Type B pancreatic cell (in vitro differentiated cells): ENCODE measurements at places on chromosomes 16 and 17.

DNA sequence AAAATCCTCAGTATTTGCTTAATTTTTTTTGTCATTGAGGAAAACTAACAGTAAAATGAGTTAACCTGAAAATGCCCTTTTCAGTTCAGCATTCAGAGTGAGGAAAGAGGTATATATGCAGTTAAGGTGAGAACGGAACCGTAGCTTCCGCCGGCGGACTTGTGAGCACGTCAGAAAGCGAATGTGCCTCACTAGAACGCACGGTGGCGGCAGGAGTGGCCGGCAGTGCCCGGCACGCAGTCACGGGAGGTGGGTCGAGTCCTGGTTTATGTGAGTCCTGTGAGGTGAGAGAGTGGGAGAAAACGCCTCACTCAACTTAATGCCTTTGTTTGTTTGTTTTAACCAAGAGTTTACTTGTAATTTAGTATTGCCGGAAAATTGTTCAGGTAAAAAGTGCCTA lies 6.1 kb downstream of the SEC14L1 start:
- no peak for DNase-seq

DNA sequence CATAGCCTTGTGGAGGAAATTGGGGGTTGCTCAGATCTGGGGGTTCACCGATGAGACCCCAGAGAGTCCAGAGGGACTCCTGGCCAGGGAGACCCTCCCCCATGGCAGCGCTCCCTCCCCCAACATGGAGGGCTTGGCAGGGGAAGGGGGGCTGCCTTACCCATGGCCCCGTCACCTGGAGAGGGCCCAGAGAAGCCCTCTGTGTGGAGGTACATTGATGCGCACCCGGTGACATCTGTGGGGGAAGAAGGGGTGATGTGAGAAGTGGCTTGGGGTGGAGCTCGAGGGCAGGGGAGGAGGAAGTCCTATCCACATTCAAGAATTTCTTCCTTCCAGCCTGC lies 16.2 kb downstream of the ETV4 start:
- no peak for DNase-seq

DNA sequence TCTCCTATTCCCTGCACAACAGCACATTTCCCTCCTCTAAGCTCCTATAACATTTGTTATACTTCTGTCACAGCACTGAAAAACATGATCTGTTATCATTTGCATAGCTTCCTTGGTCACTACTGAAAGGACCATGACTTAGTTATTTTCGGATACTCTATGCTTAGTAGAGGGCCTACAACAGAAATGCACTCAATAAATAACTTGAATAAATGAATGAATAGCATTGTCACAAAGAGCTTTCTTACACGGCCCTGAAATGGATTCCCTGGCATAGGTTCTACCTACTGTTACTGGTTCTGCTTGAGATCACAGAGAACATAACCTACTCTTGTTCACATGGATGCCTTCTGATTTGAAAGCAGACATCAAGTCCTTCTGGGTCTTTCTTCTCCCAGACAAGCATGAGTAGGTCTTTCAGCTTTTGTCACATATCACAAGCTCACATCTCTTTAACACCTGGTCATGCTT lies 41.6 kb downstream of the MYO1D start:
- no peak for DNase-seq

GRCh38 chr16:67549240-67549639 lies 13.1 kb upstream of the CTCF start:
- DNase-seq: no peak

- DNase-seq: no peak
Observed at GRCh38 chr17:45104029-45104428, 28.3 kb downstream of the PLCD3 start.

DNA sequence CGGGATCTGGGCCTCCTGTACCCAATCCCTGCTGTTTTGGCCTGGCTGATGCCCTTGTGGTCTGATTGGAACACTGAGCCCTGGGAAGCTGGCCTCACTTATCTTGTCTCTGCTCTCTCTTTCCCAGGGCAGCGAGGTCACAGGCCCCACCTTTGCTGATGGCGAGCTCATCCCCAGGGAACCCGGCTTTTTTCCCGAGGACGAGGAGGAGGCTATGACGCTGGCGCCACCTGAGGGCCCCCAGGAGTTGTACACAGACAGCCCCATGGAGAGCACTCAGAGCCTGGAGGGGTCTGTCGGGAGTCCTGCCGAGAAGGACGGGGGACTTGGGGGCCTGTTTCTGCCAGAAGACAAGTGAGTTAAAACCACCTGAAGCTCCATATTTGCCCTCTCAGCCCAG lies 126.0 kb downstream of the RAB11FIP4 start:
- no peak for DNase-seq

- peak; percentile 90 for DNase-seq
Observed at GRCh38 chr16:89201439-89202377, 1.4 kb upstream of the SLC22A31 start.

DNA sequence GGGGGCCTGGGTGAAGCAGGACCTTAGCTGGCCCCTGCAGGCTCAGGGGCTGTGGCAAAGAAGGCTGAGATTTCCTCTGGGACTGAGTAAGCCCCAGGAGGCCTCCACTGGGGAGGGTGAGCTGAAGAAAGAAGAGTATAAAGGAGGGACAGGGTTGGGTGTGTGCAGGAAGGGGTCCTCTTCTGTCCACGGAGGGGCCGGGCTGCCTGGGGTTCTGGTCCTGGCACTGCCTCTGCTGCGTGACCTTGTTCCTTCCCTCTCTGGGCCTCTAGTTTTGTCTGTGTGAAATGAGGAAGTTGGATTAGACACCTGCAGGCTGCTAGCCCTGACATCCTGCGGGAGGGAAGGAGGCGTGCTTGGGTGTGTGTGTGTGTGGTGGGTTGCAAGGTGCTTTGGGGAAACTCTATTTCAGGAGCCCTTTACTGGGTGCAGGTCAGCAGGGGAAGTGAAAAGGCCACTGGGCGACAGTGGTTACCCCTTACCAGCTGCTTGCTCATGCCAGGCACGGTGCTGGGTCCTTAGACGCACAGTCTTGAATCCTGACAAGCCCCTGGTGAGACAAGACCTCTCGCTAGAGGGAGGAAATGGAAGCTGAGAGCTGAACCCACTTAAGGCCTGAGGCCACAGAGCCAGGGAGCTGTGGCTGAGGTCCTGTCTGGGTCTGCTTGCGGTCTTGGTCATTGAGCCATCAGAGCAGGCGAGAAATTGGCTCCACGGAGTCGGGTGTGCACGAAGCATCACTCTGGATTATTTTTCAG lies 60.7 kb downstream of the OR1D5 start:
- DNase-seq: no peak

DNA sequence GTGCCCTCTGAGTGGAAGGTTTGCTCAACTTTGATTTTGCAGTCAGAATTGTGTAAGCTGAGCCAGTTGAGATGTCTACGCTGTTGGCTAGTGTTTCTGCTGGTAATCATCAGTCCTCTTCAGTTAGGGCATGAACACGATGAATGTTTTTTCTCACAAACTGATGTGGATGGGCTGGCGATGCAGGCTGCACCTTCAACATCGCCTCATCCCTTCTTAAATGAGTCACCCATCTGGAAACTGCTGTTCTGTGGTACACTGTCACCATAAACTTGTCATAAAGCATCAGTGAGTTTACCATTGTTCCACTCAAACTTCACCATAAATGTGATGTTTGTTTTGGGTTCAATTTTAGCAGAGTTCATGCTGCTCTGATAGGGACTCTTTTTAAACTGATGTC lies 8.4 kb downstream of the C16orf95 start:
- no peak for DNase-seq

GRCh38 chr16:17289674-17290635 lies 180.8 kb downstream of the XYLT1 start:
- no peak for DNase-seq

GRCh38 chr17:31556969-31557645 lies 165.6 kb downstream of the RAB11FIP4 start:
- no peak for DNase-seq

DNA sequence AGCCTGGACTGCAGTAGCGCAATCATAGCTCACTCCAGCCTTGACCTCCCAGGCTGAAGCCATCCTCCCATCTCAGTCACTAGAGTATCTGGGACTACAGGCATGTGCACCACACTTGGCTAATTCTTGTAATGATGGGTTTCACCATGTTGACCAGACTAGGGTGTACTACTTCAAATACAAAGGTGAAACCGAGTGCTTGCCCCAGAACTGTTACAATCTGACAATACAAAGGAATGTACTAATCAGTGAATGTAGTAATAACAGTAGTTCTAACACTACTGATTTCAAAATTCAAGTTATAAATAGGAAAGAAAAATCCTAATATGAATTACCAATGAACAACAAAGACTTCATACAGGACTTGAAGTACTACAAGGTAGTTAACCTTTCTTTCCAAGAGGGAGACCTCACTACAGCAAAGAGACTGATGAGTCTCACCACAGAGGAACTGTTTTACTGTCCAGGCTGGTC lies 24.4 kb downstream of the CRK start:
- DNase-seq: no peak

DNA sequence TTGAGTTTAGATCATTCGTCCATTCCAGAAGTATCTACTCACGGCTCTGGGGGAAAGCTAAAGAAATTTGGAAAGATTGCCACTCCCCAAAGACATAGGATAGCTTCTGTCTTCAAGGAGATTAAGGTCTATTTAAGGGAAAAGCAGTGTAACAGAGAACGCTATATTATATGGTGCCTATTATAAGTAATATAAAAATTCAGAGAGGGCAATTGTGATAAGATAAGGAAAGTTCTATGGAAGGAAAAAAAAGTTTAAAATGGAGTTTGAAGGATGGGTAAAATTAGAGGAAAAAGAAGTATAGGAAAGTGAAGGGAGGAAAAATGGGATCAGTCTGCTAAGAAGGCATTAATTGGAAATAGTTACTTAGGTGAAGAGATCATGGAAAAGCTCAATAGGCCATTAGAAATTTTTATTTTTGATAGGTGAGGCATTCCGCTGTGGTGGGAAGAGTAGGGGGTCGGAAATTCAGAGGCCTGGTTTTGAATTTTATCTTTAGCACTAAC lies 690 bp upstream of the CDC27 start:
- no peak for DNase-seq

- no peak for DNase-seq
Observed at GRCh38 chr16:4498546-4499195, 22.5 kb downstream of the HMOX2 start.

GRCh38 chr17:48470388-48471034 lies 40.5 kb upstream of the SKAP1 start:
- DNase-seq: no peak

DNA sequence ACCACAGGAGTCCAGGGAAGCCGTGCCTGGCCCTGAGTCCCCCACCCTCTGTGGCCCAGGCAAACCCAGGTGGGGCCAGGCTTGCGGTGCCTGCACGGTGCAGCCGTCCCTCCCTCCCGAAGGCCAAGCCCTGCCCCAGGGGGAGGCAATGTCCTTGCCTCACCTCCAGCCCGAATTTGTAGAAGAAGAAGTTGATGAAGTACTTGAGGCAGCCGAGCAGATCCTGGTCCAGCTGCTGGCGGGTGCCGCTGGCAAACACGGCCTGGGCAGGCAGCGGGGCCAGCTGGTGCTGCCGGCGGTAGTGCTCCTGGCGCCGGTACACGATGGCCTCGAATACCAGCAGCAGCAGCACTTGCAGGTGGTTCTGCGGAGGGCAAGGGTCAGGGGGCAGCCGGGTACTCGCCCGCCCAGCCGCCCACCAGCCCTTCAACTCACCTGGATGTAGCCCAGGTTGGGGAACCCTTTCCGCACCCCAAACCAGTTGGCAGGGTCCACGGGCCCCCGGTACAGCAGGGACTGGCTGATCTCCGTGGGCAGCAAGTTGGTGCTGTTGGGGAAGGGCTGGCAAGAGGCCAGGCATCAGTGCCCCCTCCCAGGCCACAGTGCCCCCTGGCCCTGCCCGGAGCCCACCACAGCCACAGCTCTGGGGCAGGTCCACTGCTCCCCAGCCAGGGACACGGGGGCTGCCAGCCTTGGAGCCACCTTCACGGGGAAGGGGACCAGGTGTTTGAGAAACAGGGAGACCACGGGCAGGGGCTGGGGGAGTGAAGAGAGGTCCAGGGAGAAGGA lies 26.1 kb downstream of the CTU2 start:
- DNase-seq: no peak

- no peak for DNase-seq
Observed at GRCh38 chr17:78785011-78785662, 3.1 kb upstream of the CYTH1 start.

GRCh38 chr17:27256225-27257030 lies 37.5 kb upstream of the WSB1 start:
- no peak for DNase-seq

- no peak for DNase-seq
Observed at GRCh38 chr16:66741950-66742808, 9.2 kb downstream of the DYNC1LI2 start.

DNA sequence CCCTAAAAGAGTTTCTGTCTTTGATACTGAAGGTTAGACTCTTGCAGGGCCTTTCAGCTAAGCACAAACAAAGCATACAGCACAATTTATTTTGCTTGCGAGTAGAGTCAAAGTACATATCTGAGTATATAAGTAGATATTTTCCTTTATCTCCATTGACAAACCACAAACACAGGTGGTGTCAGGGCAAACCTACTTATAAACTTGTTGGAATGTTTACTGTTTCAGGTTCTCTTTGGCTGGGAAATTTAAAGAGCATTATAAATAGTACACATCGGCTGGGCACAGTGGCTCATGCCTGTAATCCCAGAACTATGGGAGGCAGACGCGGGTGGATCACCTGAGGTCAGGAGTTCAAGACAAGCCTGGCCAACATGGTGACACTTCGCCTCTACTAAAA lies 442.6 kb upstream of the PSMD7 start:
- no peak for DNase-seq

DNA sequence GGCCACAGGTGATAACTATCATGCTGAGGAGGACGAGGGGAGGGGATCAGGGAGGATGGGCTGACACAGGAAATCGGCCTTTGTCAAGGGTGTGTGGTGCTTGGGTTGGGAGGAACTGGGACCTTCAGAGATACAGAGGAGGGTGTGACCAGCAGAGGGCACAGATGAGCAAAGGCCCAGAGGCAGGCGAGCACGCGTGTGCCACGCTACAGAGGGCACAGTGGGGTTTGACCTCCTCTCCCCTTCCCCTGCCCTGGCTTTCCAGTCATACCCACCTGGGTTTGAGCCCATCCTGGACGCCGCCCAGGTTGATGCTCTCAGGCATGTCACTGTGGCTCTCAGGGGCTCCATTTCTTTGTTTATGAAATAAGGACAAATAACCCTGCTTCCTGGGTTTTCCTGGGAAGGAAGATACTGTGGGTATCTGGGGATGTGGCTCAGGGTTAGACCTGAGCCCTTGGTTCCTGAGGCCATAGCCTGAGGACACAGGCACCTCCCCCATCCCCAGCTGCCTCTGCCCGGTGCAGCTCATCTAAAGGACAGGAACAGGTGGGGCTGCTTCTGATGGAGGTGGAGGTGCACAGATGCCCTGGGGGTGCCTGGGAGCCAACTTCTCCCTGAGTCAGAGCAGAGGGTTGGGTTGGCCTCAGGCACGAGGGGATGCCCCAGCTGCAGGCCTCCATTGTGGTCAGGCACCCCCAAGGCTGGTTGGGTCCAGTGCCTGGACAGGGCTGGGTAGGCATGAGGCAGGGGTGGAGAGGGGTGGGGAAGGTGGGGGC lies 51.8 kb downstream of the BEAN1 start:
- DNase-seq: peak; percentile 62

GRCh38 chr17:49235896-49236295 lies 5.3 kb upstream of the PHOSPHO1 start:
- no peak for DNase-seq

GRCh38 chr17:28008513-28008912 lies 34.0 kb upstream of the NLK start:
- no peak for DNase-seq
